ENCODE measurements at places on chromosomes 2 and 18.

- no peak for DNase-seq
Measured at GRCh38 chr2:225042800-225043167, 516 bp upstream of the DOCK10 start.

DNA sequence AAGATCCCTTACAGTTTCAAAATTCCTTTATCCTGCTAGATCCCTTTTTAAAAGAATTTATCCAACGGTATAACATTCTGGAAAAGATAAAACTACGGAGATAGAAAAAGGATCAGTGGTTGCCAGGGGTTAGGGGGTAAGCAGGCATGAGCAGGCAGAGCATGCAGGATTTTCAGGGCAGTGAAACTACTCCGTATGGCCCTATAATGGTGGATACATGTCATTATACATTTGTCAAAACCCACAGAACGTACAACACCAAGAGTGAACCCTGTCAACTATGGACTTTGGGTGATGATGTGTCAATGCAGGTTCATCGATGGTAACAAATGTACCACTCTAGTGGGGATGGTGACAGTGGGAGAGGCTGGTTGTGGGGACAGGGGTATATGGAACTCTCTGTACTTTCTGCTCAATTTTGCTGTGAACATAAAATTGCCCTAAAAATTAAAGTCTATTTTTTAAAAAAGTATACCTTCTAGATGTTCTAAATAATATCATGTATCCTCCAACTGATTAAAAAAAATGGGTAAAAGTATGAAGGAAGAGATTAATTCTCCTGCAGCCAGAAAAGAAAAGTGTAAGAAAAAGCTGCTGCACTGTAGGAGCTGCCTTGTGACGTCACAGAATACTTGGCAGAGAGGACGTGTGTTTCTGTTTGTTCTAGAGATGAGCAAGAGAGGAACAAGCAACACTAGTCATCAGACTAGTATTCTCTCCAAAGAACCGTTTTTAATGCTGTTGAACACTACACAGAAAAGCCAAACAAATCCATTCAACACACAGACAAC lies 23.6 kb downstream of the ANKRD44 start:
- peak; percentile 34 for DNase-seq

- DNase-seq, result peak; percentile 58
Measured at GRCh38 chr2:164792316-164793170, 49.1 kb downstream of the COBLL1 start.

DNA sequence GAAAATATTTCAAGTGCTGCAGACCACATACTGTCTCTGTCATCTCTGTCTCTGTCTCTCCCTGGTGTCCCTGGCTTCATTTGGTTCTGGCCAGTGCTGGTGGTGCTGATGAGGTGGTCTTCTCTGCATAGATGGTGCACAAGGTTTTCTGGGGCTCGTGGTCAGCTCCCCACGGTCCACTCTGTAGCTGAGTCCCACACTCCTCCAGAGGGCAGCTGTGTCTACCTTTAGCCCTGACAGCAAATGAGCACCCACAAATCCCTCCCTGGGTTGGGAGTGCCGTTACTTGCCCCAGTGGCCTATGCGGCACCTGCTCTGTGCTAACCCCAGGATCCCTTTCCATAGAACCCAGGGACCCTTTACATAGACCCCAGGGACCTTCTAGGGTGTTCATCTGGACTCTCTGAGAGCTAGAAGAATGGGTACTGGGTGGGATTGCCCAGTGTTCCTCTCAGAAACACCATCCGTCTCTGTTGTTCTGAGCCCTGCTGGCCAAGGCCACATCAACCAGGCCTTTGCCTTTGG lies 129.3 kb downstream of the CAPN13 start:
- no peak for DNase-seq

- no peak for DNase-seq
Measured at GRCh38 chr2:180980943-180981911, 822 bp downstream of the UBE2E3 start.

DNA sequence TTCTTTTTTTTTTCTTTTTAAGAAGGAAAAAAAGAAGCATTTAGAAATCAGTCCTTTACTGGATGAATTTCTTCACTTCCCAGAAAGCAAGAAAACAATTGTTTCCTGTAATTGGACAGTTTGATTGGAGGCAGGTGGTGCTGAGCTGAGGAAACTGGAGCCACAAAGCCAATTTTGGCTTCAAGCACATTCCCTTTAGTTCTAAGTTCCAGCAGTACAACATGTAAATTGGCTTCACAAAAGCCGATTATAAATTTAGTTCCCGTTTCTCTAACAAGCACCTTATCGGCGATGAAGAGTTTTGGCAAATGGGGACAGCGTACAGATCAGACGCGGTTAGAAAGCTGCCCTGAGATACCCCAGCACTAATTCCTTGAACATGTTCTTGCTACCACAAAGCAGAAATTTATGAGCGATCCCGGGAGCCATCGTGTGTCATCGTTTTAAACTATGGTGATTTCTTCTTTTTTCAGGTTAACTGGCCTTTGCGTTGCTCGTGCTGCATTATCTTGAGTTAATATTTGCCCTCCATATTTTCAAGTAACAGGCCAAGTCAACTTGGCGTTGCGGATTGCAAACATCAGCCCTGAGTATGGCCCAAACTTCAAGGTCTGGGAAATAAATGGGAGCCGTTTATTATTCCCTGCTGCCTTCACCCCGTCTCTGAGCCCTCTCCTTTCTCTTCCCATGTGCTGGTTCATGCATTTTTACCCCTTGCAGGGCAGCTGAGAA lies 190.4 kb upstream of the ID2 start:
- DNase-seq, result no peak

- peak; percentile 66 for DNase-seq
Measured at GRCh38 chr2:108575132-108575966, 41.1 kb downstream of the LIMS1 start.

- no peak for DNase-seq
Measured at GRCh38 chr2:24262421-24262970, 87.6 kb downstream of the FAM228A start.

- no peak for DNase-seq
Measured at GRCh38 chr2:101775636-101776035, 78.1 kb downstream of the MAP4K4 start.

- DNase-seq, result no peak
Measured at GRCh38 chr2:162887902-162888301, 49.3 kb upstream of the KCNH7 start.

DNA sequence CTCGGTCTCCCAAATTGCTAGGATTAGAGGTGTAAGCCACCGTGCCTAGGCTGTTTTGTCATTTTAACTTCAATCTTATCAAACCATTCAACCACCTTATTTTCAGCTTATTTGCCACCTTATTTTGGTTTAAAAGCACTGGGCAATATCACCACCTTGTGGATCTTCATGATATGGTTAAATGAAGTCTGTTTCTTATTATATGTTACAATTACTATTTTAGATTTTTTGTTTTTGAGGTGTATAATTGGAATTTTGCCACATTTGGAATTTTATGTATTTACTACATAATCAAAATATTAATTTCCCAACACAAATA lies 43.8 kb upstream of the SCN9A start:
- peak; percentile 9 for DNase-seq

DNA sequence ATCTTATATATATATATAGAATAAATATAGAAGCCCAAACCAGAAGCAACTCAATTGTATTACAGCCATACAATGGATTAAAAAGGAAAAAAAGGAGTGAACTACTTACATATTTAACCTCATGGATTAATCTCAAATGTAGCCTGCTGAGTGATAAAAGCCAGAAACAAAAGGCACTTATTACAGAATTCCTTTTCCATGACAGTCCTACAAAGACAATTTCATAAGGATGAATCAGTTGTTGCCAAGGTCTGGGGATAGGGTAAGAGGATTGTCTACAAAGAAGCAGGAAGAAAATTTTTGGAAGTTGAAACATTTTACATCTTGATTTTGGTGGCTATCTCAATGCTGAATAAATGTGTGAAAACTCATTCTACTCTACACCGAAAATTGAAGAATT lies 103.9 kb upstream of the DCC start:
- DNase-seq, result no peak

DNA sequence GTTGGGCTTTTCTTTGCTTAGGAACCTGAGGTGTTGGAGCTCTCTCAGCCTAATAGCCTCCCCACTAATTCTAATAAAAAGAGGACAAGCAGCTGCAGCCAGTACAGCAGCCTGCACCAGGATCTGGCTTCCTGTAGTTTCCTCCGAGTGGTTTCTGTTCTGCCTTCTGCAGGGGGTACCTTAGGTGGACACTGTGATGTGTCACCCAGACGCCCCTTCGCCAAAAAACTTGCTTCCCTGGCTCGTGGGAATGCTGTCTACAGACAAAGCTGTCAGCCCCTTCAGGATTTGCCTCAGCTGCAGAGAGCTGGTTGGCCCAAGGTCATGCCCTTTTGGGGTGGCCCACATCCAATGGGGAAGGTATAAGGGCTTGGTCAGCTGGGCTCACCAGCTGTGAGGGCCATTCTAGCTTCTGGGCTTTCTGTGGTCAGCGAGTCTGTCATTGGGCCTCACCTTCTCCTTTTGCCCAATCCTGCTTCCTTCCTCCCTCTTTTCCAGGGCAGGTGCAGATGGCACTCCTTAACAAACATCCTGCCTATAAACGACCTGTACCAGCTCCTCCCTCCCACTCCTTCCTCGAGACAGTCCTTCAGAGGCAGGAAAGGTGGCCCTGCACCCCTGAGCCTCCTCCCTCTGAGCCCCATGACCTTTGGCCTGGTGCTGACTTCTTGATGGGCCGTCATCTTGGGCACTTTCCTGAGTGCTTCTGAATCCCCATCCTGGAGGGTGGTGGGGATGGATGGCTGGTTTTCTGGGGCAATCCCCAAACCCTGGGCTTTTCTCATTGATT lies 44.0 kb upstream of the ROCK2 start:
- no peak for DNase-seq

- DNase-seq, result no peak
Measured at GRCh38 chr2:71962911-71963694, 184.6 kb downstream of the CYP26B1 start.

GRCh38 chr2:156958374-156958773 lies 299.1 kb upstream of the GALNT5 start:
- DNase-seq, result no peak

GRCh38 chr18:79632765-79633164 lies 46.8 kb upstream of the CTDP1 start:
- DNase-seq, result no peak

- no peak for DNase-seq
Measured at GRCh38 chr2:239539083-239539775, 138.4 kb upstream of the HDAC4 start.

- DNase-seq, result no peak
Measured at GRCh38 chr18:61350578-61350977, 17.3 kb downstream of the CDH20 start.

GRCh38 chr2:29374823-29375222 lies 259.6 kb downstream of the CLIP4 start:
- DNase-seq, result no peak

GRCh38 chr2:48719480-48720177 lies 35.9 kb downstream of the LHCGR start:
- no peak for DNase-seq

- DNase-seq, result no peak
Measured at GRCh38 chr2:28565720-28566295, 69.9 kb downstream of the PLB1 start.

GRCh38 chr2:9560628-9561027 lies 5.0 kb upstream of the ADAM17 start:
- DNase-seq, result no peak

GRCh38 chr2:206084439-206084869 lies 1.5 kb downstream of the INO80D start:
- peak; percentile 31 for DNase-seq
